ENCODE measurements at places on chromosomes 2 and 18.
A peak's percentile ranks its signal among the peaks of the same experiment; 100 is the strongest.

- no peak for DNase-seq
These were observed 105.0 kb downstream of the GPD2 start for GRCh38 chr2:156541229-156541628.

DNA sequence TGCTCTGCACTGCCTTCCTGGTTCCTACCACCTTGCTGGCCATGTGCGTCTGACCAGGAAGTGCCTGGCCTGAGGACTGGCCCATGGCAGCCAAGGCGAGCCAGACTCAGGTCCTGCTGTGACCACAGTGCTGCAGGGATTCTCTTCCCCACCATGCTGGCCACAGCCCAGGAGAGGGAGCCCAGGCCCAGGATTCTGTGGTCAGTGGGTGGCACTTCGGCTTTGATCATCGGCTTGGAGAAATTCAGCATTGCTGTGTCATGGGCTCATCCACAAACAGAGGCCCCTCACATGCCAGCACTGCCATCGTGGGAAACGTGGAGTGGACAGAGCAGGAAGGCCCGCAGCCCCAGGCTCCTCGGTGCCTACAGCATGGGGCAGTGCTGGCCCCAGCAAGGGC lies 211.6 kb downstream of the SEPTIN10 start:
- no peak for DNase-seq

GRCh38 chr2:144241801-144242200 lies 278.1 kb downstream of the ZEB2 start:
- no peak for DNase-seq

- DNase-seq = no peak
These were observed 7.9 kb downstream of the IMPA2 start for GRCh38 chr18:11989174-11989573.

- no peak for DNase-seq
These were observed 47.6 kb upstream of the TTC39C start for GRCh38 chr18:23966909-23967308.

GRCh38 chr18:8654503-8655451 lies 45.5 kb downstream of the RAB12 start:
- no peak for DNase-seq

GRCh38 chr2:27832396-27832795 lies 57.8 kb downstream of the RBKS start:
- DNase-seq = no peak

- DNase-seq = no peak
These were observed 48.4 kb downstream of the HK2 start for GRCh38 chr2:74882299-74882687.

GRCh38 chr2:113937501-113937900 lies 47.6 kb downstream of the ACTR3 start:
- DNase-seq = no peak

DNA sequence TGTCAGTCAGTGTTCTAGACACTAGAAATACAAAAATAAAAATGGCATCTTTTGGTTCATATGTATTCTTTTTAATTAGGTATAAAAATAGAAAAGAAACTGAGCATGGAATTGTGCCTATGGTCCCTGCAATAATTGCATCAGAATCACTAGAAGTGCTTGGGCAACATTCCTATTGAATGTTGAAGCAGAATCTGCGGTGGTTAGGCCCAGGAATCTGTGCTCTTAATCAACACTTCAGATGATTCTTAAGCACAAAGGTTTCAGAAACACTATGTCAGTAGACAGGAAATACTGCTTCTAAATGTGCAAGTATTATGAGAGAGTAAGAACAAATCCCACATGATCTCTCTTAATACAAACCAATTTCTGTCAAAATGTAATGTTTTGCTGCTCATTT lies 20.3 kb upstream of the RBBP8 start:
- no peak for DNase-seq

DNA sequence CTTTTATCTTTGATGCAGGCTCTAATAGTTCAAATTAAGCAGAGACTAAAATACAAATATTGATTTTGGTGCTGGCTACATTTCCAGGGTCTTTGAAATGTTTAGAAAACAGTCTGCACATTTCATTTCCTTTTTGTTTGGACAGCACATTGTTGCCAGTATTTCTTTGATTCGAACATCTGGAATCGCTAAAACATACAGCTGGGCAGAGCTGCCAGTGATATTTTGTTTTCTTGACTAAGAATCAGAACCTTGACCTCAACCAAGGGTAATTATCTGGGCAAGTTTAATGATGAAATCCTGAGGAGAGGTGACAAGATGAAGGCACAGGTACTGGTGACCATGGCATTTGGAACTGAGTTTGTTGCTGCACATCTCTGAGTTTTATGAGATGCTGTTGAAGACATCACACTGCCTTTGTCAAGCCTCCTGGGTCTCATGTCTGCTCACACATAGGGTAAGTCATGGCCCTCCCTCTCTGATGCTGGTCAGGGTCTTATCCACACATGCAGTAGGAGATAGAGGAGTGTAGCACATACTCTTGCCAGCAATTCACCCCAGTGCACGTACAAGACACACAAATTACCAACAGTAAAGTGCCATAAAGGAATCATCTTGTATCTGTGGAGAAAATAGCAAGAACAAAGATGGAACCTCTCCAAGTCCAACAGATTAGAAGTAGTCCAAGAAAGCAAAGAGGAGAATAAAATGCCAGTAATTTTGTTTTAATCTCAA lies 391.9 kb downstream of the RND3 start:
- DNase-seq = no peak

DNA sequence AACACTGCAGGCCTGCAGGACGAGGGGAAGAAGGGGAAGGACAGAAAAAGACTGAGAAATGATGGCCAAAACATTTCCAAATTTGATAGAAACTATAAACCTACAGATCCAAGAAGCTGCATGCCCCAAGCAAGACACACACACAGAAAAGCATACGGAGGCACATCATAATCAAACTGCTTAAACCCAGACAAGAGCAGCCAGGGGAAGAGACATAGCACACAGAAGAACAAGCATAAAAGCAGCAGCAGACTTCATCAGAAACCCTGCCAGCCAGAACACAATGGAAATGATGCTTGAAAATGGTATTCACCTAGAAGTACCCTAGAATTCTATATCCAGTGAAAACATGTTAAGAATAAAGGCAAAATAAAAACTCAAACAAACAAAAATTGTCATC lies 57.2 kb upstream of the RNU4ATAC start:
- no peak for DNase-seq

DNA sequence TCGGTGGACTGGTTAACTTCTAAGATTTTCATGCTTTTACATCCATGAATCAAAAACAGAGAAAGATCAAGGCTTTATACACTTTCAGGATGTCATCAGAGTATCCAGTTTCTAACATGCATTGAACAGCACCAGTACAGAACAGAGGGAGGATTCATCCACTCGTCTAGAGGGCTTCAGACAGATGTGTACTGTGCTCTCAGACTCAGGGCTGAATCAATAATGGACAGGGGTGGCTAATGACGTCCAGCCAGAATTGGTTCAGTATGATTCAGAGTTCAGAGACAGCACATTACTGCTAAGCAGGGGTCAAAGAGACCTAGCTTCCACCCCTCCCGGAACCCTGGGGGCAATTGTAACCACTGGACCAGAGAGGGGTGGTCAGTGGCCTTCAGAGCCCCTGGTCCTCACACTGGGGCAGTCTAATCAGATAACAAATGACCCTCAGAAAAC lies 37.3 kb downstream of the RNU4ATAC start:
- DNase-seq = no peak

GRCh38 chr2:50513724-50514123 lies 518.2 kb downstream of the NRXN1 start:
- DNase-seq = no peak

GRCh38 chr2:219218217-219218731 lies 484 bp downstream of the ABCB6 start:
- peak; percentile 78 for DNase-seq

- DNase-seq = no peak
These were observed 4.5 kb upstream of the RND3 start for GRCh38 chr2:150491943-150492342.

DNA sequence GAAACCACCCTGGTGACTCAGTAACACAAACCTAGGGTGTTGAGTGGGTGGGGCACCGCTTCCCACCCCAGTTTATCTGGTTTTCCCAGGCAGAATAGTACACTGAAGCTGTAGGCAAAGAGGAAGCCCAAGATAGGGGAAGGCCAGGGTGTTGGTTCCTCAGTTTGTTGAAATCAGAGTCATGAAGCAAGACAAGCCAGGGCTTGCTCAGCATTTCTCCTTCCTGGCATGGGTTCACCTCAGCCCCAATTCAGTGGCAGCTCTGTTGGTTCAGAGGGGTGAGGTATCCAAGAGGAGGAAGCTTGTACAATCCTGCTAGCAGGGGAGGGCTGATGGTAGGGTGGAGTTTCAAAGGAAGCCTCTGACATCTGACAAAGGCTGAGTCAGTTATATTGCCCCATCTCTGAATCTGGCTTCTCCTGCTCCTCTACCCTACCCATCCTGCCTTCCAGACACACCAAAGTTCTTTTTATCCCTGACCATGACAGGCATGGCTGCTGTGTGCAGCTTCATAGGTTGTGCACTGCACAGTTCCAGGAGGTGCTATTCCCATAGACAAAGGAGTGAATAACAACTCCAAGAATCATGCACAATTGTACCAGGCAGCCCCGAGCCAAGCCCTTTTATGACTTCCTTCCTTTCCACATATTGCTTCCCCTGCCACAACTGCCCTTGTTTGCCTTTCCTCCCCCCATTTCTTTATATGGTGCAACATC lies 24.9 kb upstream of the RAB10 start:
- peak; percentile 44 for DNase-seq

DNA sequence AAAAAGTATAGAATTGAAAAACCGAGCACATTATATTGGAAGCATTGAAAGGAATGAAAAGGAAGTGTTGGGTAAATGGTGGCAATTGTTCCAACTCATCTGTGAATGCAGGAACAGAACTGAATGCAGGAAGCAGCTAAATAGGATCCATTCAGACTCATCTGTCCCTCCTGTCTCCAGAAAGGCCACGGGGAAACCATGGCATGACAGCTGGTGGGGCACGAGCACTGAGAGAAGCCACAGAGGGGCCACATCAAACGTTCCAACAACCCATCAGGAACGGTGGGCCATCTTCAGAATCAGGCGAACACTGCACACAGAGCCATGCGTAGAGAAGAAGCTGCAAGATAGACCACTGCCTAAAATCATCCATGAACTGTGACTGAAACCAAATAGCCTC lies 138.5 kb upstream of the SLC35G4 start:
- DNase-seq = no peak

- no peak for DNase-seq
These were observed 117.3 kb downstream of the TTC32 start for GRCh38 chr2:19784456-19784855.

- DNase-seq = no peak
These were observed 78.5 kb downstream of the PTPN4 start for GRCh38 chr2:119838179-119838578.

DNA sequence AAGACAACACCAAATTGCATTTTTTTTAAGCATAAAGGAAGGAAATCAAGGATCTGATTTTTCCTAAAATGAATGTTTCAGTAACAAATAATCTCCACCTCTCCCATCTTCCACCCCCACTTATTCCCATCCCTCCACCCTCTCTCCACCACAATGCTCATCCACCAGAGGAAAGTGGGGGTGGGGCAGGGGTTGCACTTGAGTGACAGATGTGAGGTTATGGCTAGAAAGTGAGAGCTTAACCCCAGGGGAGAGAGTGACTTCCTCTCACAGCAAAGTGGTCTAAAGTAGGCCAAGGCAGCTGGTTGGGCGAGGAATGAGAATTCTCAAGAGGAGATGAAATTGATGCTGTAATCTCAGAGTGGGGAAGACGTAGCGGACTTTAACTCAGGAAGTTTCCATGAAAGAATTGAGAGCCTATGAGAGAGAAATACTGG lies 104.7 kb downstream of the HNRNPLL start:
- DNase-seq = no peak

GRCh38 chr2:128410758-128411215 lies 92.1 kb upstream of the HS6ST1 start:
- DNase-seq = no peak

DNA sequence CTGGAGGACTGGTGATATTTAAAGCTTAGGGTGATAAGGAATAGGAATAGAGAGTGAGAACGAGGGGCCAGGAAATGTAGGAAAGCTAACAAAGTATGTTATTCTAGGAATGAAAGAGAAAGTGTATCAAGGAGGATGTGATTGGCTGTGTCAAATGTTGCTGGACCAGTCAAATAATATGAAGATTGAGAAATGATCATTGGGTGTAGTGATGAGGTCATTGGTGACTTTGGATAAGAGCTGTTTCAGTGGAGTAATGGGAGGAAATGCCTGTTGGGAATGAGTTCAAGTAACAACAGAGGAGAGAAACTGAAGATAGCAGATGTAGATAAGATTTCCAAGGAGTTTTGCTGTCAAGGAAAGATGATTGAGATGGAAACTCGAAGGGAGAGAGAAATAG lies 74.4 kb downstream of the UBE2E3 start:
- no peak for DNase-seq

DNA sequence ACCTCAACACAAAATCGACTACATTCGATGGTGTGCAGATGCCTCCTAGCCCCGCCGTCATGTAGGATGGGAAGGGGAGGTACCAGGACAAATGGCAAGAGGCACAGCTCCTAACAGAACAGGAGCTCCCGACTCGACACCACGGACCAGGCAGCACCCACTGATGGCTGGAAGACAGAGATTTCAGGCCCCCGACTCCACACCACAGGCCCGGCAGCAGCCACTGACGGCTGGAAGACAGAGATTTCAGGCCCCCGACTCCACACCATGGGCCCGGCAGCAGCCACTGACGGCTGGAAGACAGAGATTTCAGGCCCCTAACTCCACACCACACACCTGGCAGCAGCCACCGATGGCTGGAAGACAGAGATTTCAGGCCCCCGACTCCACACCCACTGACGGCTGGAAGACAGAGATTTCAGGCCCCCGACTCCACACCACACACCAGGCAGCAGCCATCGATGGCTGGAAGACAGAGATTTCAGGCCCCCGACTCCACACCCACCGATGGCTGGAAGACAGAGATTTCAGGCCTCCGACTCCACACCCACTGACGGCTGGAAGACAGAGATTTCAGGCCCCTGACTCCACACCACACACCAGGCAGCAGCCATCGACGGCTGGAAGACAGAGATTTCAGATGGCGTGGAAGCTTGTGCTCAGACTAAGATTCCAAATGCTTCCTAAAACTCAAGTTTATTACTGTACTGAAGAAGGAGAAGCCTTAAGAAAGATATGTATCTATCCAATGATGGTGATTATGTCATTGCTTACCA lies 135.5 kb downstream of the EIPR1 start:
- DNase-seq = no peak

Measured in substantia nigra (tissue), 51 donors.